ENCODE measurements at places on chromosomes 2 and 18. TPM values are rescaled to one million over a fixed set of nuclear protein-coding genes. Genes with fewer than 3 reads are reported as not detected.

The CRACDL gene
- total RNA-seq: 0.18 TPM

The REV1 gene
- total RNA-seq: 37.7 TPM

DNA sequence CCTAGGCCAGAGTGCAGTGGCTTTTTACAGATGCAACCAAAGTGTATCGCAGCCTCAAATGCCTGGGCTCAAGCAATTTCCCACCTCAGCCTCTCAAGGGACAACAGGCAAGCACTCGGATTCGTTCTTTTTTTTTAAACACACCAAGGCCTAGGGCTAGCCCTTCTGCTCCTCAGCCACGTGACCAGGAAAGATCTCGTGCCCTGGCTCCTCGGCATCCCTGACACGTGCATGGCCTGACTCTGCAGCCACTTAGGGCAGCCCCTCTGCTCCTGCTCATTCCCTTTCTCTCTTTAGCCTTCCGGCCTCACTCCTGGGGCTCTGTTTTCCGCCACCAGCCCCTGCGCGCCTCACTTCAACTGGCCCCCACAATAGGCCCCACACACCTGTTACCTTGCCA, 18.4 kb downstream of the FAM178B start:
- no peak for DNase-seq

GRCh38 chr2:28296243-28296642, 96.4 kb upstream of the FOSL2 start:
- no peak for DNase-seq

- no peak for DNase-seq
Measured at GRCh38 chr2:196503398-196503797, 136.1 kb upstream of the CCDC150 start.

DNA sequence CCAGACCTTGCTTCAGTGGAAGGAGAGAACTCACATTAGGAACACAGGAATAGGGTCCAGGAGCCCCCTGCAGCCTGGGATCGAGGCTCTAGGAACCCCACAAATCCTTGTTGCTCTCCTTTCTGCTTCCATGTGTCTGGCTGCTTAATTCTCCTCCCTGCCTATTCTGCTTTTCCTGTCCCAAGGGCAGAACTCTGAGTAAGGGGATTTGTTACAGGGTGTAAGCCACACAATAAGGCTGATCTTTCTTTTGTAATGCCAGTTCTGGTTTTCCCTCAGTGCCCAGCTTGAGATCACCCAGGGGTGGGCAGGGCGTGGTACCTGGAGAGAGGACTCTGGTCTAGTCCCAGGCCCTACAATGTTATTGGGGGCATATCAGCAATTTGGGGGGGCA, 119.6 kb upstream of the MGAT5 start:
- DNase-seq: no peak

- DNase-seq: no peak
Measured at GRCh38 chr2:17536416-17536815, 4.1 kb upstream of the VSNL1 start.

Data from activated CD8-positive, alpha-beta memory T cell treated with anti-CD3 and anti-CD28 coated beads, Interleukin-2, amount 10 ng/mL, durations not matched to agents 7 days and 5 days (primary cell).